Foreskin keratinocyte (primary cell): ENCODE measurements at places on chromosomes 11 and 22. TPM values are rescaled to one million over a fixed set of nuclear protein-coding genes. Genes with fewer than 3 reads are reported as not detected.
A peak's percentile ranks its signal among the peaks of the same experiment; 100 is the strongest.

DNA sequence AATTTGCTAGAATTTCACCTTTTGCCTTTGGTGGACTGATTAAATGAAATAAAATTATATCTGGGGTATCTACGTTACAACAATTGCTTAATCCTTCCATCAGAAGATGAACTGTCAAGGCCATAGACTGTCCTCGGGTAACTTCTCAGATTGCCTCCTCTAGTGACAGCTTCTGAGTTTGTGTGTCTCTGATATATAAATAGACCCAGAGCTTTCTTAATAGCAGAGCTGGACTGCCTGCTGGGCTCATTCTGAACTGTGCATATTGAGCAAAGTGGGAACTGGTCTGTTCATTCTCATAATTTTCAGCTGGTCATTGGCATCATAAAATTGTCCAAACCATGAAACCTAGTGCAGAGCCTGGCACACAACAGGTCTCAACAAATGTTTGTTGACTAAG, 99.1 kb upstream of the GRAMD1B start:
- no peak for DNase-seq

GRCh38 chr11:1150769-1151365, 6.9 kb upstream of the MUC5AC start:
- no peak for DNase-seq

The CCDC86 gene
- 28.4 and 42.4 TPM in 2 replicates for total RNA-seq

- no peak for DNase-seq
Observed at GRCh38 chr11:95138448-95138847, 48.8 kb downstream of the ENDOD1 start.

- DNase-seq = no peak
Observed at GRCh38 chr11:132033051-132033450, 662.6 kb downstream of the NTM start.

DNA sequence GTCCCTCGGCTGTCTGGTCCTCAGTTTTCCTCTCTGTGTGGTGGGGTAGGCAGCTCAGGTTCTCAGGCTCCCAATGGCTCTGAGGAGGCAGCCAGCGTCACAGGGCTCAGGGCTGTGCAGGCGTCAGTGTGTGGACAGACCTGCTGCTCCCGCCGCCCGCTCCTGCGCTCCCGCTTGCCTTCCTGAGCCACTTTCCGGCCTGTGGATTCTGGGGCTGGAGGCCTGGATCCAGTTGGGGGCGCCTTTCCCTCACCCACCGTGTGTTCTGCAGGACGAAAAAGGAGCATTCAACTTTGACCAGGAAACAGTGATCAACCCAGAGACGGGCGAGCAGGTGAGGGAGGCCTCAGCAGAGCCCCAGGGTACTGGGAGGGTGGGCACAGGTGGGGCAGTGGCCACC, 14.7 kb downstream of the DPP3 start:
- no peak for DNase-seq

- no peak for DNase-seq
Observed at GRCh38 chr11:1932681-1933080, 13.2 kb downstream of the TNNT3 start.

GRCh38 chr11:80173371-80174136, 732.7 kb upstream of the TENM4 start:
- DNase-seq = no peak

GRCh38 chr11:68503792-68504191, 43.2 kb downstream of the PPP6R3 start:
- DNase-seq = no peak

The PANX2 gene
- total RNA-seq = 0.53 and 1.0 TPM in 2 replicates

DNA sequence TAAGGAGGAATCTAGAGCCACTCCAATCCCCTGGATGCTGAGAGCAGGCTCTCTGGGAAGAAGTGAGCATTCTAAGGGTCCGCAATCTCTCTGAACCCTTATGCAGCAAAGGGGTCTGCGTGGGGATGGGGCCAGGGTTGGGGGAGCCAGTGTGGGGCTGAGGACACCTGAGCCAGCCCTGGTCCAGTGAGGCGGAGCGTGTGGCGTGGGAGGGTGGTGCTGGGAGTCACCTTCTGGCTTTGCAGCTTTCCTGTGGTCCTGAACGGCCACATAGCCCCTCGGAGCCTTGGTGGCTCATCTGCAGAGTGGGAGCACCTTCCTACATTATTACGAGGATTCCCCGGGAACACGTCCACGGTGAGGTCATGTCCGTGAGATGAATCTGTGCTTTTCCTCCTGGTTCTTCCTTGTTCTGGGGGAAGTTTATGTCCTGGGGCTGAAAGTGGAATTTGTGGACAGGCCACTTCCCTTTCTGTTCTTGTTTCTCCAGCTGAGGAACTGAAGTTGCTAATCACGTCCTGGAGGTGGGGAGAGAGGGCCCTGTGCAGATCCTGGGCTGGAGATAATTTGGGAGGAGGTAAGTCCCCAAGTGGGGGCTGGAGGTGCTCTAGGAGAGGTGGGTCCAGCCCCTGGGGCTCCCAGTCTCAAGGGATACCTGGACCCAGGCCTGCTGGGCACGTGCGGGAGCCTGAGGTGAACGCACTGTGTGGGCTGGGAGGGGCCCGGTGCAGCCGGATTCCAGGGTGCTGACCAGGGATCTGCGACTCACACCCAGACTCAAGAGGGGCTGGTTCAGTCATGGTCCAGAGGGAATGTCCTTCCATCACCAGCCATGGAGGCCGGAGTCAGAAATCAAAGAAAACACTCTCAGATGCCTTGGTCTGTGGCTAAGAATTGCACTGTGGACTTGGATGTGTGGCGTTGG, 6.1 kb downstream of the MRGPRE start:
- DNase-seq = no peak

GRCh38 chr11:122758339-122758738, 80.0 kb upstream of the CRTAM start:
- DNase-seq = no peak

- DNase-seq = peak; percentile 85
Observed at GRCh38 chr11:4891996-4892640, 10.4 kb downstream of the OR51T1 start.

- no peak for DNase-seq
Observed at GRCh38 chr22:22213231-22213630, 31.4 kb upstream of the VPREB1 start.

DNA sequence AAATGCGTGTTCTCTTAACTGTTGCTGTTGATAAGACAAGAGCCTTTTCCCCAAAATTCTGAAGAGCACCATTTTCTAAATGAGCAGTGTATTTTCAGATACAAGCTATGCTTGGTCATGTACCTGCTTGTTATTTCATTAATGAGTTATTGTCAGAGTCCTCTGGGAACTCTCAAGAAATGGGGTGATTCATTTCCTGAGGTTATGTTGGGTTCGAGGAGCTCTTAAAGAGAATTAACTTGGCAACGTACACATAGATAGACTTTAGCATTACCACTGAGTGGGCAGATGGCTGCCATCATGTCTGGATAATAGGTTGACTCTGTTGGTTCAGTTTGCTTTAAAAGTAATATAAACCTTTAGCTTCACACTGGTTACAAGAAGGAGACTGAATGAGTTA, 87.9 kb upstream of the SORL1-AS1 start:
- peak; percentile 89 for DNase-seq

DNA sequence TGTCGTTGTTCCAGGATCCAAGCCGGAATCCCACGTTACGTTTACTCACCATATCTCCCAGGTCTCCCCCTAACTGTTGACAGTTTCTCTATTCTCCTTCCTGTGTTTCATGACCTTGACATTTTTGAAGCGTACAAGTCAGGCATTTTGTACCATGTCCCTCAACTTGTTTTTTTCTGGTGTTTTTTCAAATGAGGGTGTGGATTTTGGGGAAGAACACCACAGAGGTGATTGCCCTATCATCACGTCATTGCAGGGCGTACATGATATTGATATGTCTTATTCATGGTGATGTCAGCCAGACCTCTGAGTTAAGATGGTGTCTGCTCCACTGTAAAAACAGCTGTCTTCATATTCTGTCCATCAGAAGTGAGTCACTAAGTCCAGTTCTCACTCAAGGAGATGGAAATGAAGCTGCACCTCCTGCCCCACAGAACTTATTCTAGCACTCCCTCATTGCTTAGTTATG, 28.3 kb upstream of the SOX10 start:
- no peak for DNase-seq

DNA sequence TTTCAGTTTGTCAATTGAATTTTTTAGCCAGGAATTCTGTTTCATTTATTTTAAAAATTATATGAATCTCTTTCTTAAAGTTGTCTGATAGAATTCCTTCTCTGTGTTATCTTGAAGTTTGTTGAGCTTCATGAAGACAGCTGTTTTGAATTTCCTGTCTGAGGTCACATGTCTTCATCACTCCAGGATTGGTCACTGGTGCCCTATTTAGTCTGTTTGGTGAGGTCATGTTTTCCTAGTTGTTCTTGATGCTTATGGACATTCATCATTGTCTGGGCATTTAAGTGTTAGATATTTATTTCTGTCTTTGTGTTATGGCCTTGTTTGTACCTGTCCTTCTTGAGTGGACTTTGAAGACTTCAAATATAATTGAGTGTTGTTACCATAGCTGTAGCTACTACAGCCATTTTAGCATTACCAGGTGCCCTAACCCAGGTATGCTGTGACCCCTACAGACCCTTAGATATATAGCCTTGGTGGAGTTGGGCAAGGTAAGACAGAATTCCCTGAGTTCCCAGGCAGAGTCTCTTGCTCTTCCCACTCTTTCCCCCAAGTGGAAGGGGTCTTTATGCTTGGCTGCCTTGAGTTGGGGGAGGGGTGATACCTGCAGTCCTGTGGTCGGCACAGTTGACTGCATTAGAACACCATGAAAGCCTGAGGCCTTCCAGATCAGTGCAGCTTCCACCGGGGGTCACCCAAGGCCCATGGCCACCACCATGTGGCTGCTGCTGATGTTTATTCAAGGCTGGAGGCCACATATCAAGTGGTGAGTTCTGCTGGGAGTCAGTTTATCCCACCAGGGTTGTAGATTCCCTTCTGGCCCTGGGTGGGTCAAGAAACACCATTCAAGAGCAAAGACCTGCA, 229.6 kb downstream of the DYNC2H1 start:
- DNase-seq = no peak

GRCh38 chr11:88332851-88333250, 4.7 kb downstream of the CTSC start:
- DNase-seq = no peak

- DNase-seq = no peak
Observed at GRCh38 chr11:110176366-110177085, 83.3 kb downstream of the ZC3H12C start.

The OR52I1 gene
- total RNA-seq = not detected in 2 replicates

The MMP7 gene
- total RNA-seq = 0.11 TPM in 1 of 2 replicates, not detected in the other

GRCh38 chr11:101848262-101848661, 66.5 kb upstream of the CEP126 start:
- DNase-seq = no peak

The DNAJB7 gene
- not detected in 2 replicates for total RNA-seq

The MMP13 gene
- total RNA-seq = not detected in 2 replicates

GRCh38 chr22:26614322-26614721, 3.5 kb downstream of the CRYBB1 start:
- DNase-seq = no peak

DNA sequence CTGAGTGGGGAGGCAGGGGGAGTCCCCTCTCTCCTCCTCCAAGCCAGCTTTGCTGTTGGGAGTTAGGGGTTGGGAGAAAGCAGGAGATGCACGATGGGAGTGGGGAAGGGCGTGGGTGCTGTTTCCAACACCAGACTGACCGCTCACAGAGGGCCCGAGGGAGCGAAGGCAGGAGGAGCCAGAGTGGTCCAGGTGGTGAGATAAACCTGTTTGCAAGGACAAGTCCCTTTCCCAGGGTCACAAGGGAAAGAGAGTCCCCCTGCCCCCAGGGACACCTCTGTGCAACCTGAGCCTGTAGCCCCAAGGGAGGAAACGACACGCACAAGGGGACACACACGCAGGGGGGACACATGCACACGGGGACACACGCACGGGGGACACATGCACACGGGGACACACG, 42.2 kb downstream of the WNT11 start:
- no peak for DNase-seq

DNA sequence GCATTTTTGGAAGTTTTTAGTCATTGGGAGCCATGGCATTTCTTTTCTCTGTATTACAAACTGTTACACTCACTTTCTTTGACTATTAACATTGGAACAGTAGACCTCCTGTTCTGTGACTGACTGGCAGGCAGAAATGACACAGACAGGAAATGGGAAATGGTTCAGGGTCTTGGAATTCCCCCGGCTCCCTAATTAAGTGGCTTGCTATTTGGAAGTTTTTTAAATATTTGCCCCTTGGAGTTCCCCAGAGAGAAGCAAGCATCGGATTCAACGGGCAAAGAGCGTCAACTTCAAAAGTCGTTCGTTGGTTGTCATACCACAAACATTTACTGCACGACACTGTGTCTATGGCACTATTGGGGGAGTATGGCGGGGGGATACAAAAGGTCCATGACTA, 1.1 kb upstream of the BIRC2 start:
- DNase-seq = peak; percentile 68

DNA sequence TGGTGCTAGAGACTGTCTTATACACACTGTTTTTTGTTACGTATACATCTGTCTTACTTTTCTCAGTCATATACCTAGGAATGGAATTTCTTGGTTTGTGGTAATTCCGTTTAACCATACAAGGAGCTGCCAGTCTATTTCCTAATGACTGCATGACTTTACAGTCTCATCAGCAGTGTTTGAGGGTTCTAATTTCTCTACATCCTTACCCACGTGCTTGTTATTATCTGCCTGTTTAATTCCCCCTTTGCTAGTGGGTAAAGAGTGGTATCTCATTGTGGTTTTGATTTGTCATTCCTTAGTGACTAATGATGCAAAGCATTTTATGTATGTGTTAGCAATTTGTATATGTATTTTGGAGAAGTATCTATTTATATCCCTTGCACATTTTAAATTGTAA, 1008.0 kb downstream of the FAM181B start:
- peak; percentile 47 for DNase-seq

DNA sequence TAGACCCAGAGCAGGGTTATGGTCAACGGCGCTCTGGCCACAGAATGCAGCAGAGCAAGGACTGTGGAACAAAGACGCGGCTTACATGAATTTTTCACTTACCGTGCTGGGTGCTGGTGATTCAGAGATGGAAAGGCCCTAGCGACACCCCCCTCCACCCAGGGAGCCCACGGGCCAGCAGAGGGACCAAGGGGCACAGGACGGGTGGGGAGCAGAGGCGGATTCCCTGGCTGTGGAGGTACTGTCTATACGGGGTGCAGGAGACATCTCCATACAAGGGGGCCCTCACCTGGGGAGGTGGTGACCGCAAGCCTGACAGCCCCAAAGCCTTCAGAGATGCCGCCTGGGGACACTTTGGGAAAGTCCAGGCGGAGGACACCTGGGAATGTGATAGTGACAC, 1.1 kb upstream of the SEPTIN5 start:
- no peak for DNase-seq
